Right ventricle myocardium superior (tissue), 1 donor: ENCODE measurements at places on chromosomes 11 and 22. TPM values are rescaled to one million over a fixed set of nuclear protein-coding genes. Genes with fewer than 3 reads are reported as not detected.

GRCh38 chr11:19595840-19596751 is 116.5 kb upstream of the NAV2 start:
- peak; percentile 77 for DNase-seq

DNA sequence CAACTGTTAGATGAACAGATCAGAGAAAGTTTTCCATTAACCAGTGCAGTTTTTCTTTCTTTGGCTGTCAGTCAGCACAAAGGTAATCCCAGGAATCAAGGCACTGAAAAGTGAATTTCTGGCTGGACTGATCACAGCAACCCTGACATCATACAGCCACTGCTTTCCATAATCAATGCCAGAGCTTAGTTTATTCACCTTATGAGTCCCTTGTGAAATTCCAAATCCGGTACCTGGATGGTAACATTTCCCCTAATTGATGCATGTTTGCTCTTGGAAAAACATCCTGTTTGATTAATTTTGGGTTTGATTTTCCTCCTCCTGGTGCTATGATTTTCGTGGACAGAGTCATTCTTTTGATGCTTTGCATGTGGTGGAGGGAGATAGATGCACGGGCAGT is 319.8 kb downstream of the INSC start:
- DNase-seq = no peak

- no peak for DNase-seq
Measured at GRCh38 chr22:29951791-29952413, 68.9 kb downstream of the MTMR3 start.

CECR2 gene
- total RNA-seq = 5.5 TPM

SEPTIN3 gene
- 0.08 TPM for total RNA-seq

GRCh38 chr22:28009272-28009827 is 90.3 kb upstream of the PITPNB start:
- DNase-seq = peak; percentile 80

ANO5 gene
- total RNA-seq = 68.9 TPM

MYEOV gene
- total RNA-seq = not detected

SMPD1 gene
- total RNA-seq = 51.6 TPM

- DNase-seq = no peak
Measured at GRCh38 chr11:47651818-47652469, 9.6 kb upstream of the MTCH2 start.

GRCh38 chr22:17772249-17772957 is 1.9 kb downstream of the BID start:
- DNase-seq = no peak

- DNase-seq = no peak
Measured at GRCh38 chr11:27688076-27688475, 12.2 kb downstream of the BDNF start.

DNA sequence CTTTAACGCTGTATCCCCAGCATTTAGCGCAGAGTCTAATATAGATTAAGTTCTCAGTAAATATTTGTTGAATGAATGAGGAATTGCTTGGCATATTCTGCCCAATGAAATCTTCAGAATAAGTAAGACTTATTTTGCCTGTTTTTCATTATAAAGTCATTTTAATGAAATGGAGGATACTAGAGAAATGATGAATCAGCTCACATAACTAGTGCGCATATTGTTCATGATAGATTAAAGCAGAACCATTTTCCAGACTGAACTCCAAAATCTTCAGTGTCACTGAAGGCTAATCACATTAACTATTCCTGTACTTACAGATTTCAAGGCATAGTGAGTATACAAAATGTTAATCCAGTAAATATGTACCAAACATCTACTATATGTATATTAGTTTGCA is 29.6 kb downstream of the ACER3 start:
- DNase-seq = no peak

- DNase-seq = no peak
Measured at GRCh38 chr11:3166268-3167142, 1.4 kb upstream of the OSBPL5 start.

DNA sequence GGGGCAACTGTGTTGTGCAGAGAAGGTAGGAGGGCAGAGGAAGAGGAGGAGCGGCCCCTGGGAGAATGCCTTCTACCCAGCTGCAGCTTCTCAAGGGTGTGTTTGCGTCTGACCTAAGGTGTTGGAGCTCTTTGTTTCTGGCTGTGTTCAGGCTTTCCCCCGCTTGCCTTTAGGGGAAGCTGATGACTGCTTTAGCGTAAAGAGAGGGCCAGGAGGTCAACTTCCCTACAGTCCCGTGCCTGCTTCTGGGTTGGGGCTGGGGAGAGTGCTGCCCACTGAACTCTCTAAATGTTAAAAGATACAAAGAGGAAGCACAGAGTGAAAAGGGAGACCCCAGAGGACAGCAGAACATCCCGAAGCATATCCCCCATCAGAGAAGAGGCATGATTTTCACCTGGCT is 99.2 kb downstream of the PTPRJ start:
- no peak for DNase-seq

RFPL1 gene
- total RNA-seq = not detected

DNA sequence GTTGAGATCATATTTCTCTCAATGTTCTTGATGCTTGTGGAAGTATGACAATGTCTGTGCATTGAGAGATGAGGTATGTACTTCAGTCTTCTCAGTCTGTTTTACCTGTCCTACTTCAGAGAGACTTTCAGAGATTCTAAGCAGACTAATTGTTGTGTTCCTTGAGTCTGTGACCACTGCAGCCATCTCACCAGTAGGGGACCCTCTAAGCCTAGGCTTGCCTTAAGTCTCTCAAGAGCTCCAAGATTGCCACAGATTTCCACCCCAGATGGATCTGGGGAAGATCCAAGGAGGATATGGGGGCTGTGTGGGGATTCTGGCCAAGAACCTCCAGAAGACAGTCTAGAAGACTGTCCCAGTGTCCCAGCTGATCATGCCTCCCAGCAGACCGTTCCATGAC is 179.9 kb upstream of the PLET1 start:
- no peak for DNase-seq

PAFAH1B2 gene
- total RNA-seq = 42.6 TPM

BATF2 gene
- 2.0 TPM for total RNA-seq

GRCh38 chr22:18121506-18121905 is 10.9 kb downstream of the TUBA8 start:
- no peak for DNase-seq

DNA sequence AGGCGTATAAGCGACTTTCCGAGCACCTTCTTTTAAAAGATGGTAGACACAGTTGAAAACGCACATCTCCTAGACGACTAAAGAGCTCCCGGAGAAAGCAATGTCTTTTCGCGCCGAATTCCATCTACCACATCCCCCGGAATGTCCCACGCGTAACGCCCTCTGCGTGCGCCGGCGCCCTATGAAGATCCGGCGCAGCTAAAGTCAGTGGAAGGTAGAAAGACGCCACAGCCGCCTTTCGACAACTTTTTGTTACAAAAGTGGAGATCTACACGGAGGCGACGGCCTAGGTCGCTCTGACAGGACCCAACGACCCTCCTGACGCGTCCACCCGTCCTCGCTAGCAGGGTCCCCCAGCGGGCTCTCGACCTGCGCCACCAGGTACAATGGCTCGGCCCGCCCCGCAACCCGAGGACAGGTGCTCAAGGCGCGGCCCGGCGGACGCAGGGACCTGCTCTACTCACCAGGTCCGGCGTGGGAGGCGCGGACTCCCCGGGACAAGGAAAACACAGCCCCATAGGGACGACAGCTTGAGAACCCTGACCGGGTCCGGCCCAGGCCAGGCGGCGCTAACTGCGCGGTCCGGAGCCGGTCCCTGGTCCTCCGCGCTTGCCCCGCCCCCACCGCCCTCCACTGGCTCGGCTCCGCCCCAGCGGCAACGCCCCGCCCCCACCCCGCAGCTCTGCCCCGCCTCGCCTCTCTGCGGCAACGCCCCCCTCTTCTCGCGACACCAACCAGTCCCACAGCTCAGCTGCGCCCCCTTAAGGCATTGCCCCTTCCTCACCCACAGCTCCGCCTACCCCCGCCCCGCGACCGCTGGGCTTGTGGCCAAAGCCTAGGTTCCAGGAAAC is at the start of gene SVIP:
Gene SVIP, minus strand, starts transcription at position 571 of the 851 bp plus-strand sequence. Its CDS starts 53 bp downstream, at position 518.
- peak; percentile 96 for DNase-seq

KRTAP5-2 gene
- total RNA-seq = not detected

- DNase-seq = no peak
Measured at GRCh38 chr11:15836795-15837194, 519.6 kb downstream of the SOX6 start.

ANGPTL5 gene
- total RNA-seq = 1.9 TPM
